ENCODE measurements at places on chromosomes 5 and 9.

DNA sequence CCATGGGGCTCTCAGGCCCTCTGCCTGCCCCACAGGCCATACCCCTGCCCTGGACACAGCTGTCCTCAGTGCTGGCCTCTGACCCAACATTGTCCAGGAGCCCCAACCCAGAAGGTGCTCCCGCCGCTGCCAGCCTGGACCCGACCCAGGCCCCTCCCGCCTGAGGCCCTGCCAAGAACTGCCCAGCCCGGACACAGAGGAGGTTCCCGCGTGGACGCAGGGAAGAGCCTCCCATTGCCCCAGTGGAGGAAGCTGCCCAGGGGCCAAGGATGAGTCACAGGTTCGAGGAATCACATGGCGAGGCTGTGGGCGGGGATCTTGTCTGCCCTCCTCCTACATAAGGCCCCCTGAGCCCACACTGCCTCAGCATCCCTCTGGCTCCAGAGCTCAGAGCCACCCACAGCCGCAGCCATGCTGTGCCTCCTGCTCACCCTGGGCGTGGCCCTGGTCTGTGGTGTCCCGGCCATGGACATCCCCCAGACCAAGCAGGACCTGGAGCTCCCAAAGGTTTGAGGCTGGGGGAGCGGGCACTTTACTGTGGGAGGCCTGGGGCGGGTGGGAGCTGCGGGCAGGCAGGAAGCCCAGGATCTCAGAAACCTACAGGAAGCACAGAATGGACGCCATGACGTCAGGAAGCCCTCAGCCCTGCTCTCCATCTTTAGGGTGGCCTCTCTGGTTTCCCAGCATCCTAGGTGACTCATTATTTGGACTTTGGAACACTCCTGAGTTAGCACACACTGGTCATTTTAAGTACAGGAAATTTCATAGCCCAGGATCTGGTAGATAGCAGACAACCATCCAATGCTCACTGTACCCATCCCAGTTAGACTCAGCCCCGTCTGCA lies at the start of gene PAEP:
PAEP (plus strand) TSS at position 366 of the 844 bp plus-strand sequence.
- DNase-seq: no peak

- DNase-seq: no peak
These were observed 161.3 kb downstream of the YIPF5 start for GRCh38 chr5:144009116-144009515.

GRCh38 chr9:96515621-96516470 lies 65.9 kb downstream of the HABP4 start:
- no peak for DNase-seq

GRCh38 chr5:45411971-45412612 lies 284.1 kb downstream of the HCN1 start:
- DNase-seq: no peak

DNA sequence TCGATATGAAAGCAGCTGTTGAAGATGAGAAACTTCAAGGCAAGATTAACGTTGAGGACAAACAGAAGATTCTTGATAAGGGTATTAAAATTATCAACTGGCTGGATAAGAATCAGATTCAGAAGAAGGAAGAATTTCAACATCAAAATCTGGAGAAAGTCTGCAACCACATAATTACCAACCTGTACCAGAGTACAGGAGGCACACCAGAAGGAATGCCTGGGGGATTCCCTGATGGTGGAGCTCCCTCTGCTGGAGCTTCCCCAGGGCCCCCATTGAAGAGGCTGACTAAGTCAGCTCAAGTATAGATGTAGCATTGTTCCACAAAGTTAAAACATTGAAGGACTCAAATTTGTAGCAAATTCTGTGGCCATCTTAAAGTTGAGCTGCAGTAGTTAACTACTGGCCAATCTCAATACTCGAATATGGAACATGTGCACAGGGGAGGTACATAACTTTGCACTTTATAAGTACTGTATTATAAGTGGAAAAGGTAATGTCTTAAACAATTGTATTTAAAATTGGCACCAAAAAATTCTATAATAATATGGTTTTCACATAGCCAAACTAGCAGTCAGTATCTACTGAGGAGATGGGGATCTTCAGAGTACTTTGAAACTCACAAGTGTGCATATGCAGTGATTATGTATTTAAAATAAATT lies 237.5 kb downstream of the CHSY3 start:
- DNase-seq: no peak
